Stimulated activated CD8-positive, alpha-beta memory T cell treated with anti-CD3 and anti-CD28 coated beads, Interleukin-7, amount 100 ng/mL, for 1 hour (primary cell): ENCODE measurements at places on chromosomes 6 and 20.
A peak's percentile ranks its signal among the peaks of the same experiment; 100 is the strongest.

GRCh38 chr6:37491171-37491829 lies 8.4 kb downstream of the CCDC167 start:
- DNase-seq: no peak

DNA sequence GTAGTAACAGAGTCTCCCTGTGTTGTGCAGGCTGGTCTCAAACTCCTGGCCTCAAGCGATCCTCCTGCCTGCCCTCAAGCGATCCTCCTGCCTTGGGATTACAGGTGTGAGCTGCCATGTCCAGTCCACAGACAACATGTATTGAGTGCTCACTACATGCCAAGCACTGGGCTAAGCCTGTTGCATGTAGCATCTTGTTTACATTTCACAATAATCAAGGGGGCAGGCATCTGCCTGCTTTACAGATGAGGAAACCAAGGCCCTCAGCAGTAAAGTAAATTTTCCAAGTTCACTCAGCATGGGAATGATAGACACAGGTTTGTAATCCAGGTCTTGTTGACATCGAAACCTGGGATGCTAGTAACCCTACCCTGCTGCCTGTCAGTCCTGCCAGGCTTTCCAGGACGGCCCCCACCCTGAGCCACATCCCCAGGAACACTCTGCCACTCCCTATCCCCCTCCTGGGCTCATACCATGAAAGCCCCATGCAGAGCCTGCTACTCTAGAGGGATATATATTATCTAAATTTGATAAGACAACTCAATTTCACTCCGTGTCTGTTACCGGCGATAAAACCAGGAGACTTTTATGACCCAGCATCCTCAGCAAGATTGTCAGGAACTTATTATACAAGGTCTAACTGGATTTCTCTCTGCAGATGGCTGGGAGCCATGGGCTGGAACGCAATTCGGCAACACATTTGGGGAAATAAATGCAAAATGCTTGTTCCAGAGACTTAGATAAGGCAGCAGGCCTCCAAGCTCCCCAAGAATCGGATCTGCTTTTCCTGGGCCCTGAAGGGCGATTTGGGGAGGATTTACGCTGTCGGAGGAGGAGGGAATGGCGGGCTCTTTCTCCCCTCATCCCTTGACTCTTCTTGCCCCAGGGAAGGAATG lies 30.4 kb downstream of the CD40 start:
- no peak for DNase-seq

DNA sequence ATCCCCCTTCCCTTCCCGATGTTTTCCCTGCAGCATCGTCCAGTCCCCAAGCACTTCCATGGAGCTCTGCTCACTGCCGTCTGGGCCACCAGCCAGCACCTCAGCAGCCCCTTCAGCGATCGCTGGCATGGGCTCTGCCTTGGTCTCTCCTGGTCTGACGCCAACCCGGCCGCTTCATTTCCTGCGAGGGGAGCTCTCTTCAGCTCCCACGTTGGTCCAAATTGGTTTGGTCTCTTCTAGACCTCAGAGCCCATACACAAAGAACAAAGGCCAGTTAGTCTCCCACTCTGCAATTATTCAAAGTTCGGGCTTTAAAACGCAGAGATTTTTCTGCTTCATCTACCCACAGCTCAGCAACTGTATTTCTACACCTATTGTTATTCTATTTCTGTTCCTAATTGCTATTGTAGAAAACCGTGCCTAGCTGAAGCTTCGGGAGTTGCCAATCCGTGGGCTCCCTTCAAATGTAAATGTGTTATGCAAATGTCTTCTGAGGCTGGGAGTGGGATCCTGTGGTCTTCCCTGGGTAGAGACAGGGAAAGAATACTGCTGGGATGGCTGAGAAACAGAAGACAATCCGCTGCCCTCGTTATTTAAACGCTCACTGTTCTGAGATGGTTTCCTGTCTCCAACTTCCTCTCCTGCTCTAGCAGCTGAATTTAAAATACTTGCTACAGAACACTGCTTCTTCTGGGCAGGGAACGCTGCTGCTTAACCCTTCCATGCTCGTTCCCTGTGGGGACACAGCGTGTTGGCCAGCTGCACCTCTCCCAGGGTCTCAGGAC lies 154.2 kb upstream of the QKI start:
- DNase-seq: no peak

DNA sequence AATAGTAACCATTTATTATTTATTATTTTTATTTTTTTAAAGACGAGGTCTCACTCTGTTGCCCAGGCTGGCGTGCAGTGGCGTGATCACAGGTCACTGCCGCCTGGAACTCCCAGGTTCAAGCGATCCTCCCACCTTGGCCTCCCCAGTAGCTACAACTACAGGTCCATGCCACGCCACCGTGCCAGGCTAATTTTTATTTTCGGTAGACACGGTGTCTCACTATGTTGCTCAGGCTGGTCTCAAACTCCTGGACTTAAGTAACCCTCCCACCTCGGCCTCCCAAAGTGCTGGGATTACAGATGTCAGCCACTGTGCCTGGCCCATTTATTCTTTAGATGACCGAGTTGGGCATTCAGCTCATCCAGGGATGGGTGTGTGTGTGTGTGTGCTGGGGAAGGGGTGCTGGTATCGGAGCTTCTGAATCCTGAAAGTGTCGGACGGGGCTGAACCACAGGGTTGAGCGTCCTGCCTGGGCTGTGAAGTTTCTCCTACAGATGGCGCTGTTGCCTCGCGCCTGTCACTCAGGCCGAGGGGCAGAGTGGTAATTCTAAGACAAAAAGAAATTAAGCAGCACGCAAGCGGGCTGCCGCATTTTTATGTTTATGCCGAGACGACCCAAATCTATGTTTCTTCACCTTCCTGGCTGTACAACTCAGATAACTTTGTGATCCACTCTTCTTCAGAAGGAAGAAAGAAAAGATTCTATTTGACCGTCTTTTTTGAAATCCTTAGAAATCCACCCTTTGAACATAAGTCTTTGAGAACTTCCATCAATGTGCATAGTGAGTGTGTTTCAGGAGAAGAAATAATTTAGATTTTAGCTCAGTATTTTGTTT lies 252.8 kb downstream of the CDH26 start:
- DNase-seq: peak; percentile 42

DNA sequence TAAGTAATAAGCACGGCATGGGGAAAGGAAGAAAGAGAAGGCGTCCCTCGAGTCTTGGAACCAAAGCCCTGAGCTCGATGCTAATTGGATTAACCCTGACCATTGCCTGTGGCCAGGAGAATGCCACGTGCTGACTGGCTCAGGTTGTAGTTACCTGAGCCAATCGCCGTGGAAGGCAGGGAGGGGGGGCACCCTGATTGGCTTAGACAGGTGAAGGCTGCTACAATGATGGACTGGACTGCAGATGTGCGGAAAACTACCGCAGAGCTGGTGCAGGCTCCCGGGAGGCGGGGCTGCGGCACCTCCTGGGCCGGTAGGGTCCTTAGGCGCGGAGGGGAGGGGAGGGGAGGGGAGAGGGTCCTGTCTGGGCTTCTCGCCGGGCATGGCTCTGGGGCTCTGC lies 121.3 kb downstream of the TFAP2C start:
- DNase-seq: no peak

- DNase-seq: no peak
Observed at GRCh38 chr6:39072830-39073229, 24.2 kb downstream of the GLP1R start.

- DNase-seq: no peak
Observed at GRCh38 chr20:4811661-4812181, 90.0 kb downstream of the PRND start.

GRCh38 chr6:98308564-98308963 lies 525.8 kb upstream of the POU3F2 start:
- DNase-seq: no peak

GRCh38 chr20:21266191-21266536 lies 37.0 kb upstream of the XRN2 start:
- no peak for DNase-seq

DNA sequence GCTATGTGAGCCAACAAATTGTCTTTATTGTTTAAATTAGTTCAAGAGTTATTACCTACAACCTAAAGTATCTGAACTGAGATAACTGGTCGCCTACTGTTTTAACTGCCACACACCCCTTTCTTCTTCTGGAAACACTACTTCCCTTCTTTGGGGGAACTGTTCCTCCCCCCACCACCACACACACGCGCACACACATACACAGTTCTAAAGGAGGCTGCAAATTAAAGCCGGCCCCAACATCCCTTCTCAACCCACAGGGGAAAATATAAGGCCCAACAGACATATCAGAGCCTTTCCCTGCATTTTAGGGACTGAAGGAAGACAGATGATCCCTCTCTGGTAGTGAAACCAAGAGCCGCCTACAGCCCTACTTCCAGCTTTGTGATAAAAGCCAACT lies 348.0 kb upstream of the JARID2 start:
- DNase-seq: no peak

GRCh38 chr6:31041372-31041974 lies 31.2 kb downstream of the MUC22 start:
- DNase-seq: no peak

- no peak for DNase-seq
Observed at GRCh38 chr6:3797231-3798054, 45.9 kb upstream of the PXDC1 start.

DNA sequence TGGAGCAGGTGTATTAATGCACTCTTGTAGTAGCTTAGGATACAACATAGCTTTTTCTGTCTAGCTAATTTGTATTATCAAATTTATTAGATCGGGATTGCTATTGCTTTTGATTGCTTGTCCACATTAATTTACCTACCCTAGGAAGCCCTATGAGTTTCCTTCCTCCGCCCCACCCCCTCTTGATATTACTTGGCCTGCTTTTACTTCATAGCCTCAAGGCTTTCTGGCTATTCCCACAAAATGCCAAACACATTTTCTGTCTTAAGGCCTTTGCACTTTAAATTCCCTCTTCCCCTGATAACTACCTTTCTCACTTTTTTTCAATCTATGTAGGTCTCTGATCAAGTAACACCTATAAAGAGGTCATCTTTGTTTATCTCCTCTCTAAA lies 99.1 kb upstream of the PRSS16 start:
- DNase-seq: no peak

- DNase-seq: no peak
Observed at GRCh38 chr6:98976674-98977385, 29.1 kb upstream of the FBXL4 start.

- DNase-seq: no peak
Observed at GRCh38 chr6:16318538-16318937, 80.2 kb downstream of the GMPR start.

DNA sequence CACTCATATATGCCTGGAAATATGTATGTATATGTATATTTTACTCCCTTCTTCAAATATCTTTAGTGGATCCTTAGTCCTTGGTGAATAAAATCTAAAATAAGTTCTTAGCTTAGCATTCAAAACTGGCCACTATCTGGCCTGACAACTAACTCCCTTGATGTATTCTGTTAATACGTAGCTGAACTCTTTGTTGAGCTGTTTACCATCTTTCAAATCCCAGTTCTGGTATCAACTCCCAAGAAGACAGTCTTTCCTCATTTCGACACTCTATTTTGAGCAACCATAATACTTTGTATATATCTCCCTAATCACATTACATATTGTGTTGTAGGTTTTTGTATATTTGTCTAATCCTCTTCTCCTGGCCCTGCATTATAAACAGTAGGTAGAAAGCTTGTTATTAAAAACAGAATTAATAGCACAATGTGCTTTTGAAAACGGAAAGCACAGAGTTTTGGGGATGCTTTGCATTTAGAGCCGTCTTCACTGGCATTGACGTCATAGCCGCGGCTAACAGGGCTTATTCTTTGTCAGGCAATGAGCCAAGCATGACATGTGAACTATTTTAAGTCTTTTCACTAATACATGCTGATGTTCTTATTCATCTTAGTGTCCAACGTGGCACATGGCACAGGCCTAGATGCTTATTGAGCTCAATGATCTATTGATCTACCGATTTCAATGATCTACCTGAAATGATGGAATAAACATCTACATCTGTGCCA lies 47.2 kb upstream of the CCN2 start:
- no peak for DNase-seq

DNA sequence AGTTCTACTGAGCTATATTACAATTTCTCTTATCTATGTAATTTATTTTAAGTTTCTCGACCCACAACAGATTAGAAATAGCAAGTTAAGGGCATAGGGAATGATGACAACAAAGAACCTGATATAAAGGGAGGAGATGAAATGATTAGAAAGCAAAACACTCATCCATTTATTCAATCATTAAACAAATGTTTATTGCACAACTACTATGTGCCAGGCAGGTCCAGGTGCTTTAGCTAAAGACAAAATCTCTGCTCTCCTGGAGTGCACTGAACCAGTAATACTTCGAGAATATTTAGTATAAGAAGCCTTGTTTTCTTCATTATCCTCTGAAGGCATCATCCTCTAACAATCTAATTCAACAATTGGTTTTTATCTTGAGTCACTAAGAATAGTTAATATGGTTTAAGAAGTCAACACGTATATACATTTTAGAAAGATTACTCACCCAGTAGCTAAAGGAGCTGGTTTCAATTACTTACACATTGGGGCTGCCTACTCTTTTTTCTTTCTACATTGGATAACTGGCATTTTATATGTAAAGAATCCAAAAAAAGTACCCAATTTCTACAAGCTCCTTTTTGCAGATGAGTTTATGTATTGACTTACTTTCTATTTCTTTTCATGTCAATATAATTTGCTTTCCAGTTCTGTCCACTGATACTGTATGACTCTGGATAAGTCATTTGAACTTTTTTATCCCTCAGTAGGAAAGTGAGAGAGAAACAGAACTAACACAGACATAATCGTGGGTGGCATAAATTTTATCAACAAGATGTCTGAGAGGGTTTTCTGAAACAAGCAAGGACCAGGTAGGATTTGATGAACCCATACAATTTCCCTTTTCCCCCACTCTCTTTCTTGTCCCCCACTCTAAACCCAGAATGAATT lies 312.6 kb downstream of the CLIC5 start:
- DNase-seq: no peak

GRCh38 chr20:24007073-24007595 lies 18.6 kb upstream of the GGTLC1 start:
- DNase-seq: no peak

- DNase-seq: no peak
Observed at GRCh38 chr6:134223796-134224420, 94.0 kb downstream of the SGK1 start.

- DNase-seq: no peak
Observed at GRCh38 chr6:39227476-39227875, 1.8 kb downstream of the KCNK5 start.

GRCh38 chr6:70957284-70957617 lies 391 bp upstream of the B3GAT2 start:
- DNase-seq: no peak

DNA sequence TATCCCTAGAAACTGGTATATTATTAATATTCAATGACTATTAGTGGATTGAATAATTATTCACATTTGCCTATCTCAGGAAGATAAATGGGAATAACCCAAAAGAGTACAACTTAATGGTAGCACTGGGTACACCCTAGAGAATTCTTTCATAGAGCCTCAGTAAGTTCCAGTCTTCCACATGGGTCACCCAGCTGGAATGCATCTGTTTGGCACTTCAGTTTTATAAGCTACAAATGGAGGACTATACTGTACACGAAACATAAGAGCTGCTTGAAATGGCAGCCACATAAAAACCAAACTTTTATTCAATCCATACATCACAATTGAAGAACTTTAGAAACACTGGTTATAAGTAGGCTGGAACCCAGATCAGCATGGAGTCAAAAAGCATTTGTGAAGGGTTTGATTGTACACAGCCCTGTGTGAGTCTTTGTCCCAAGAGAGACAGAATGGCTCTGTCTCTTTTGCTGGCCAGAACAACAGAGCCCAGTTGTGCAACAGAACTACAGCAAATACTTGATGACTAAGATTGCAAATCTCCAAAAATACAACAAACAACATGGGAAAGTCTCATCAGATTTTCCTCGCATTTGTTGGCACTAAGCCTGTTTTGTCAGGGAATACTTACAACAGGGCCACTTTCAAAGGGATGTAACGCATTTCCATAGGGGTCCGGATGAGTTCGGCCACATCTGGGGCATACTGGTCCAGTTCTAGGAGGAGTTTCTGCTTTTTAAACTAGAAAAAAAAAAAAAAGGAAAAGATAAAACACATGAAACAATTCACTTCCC lies 39.5 kb downstream of the PIGU start:
- no peak for DNase-seq
